ENCODE measurements at places on chromosomes 5 and 9.

GRCh38 chr5:178323541-178323865, 90.9 kb upstream of the PHYKPL start:
- DNase-seq: no peak

DNA sequence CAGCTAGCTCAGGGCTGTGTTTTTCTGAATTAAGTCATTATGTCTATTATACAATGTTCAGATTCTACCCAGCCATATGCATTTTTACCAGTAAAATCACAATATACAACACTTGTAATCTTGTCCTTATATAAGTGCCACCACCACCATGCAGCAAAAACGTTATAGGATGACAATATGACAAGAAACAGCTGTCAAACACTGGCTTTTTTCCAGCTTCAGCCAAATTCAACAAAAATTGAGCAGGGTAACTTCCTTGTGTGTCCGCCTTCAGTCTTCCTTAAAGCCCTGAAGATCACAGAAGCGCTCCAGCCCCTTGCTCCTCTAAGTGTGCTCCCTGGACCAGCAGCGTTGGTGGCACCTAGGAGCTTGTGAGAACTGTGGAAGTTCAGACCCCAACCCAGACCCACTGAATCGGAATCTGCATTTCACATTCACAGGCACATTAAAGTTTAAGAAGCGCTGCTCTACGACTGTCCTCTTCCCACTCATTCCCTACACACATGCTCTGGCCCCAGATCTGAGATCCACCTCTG, 111.8 kb downstream of the LHFPL2 start:
- DNase-seq: no peak

DNA sequence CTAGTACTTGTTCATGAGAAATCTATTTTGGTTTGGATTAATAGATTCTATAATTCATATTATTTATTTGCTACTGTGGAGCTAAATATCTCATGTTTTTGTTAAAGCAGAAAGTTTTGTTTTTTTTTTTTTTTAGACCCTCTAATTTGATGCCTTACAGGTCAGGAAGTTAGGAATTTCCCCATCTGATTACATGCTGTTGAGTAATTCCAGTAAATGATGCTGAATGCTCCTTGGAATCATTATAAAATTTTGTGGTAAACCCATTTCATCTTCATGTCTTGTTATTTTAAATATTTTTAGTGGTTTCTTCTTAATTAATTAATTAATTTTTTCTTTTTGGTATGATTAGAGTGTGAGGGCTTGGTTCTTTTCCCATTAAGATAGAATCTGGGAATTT, 35.6 kb downstream of the NNT start:
- no peak for DNase-seq

DNA sequence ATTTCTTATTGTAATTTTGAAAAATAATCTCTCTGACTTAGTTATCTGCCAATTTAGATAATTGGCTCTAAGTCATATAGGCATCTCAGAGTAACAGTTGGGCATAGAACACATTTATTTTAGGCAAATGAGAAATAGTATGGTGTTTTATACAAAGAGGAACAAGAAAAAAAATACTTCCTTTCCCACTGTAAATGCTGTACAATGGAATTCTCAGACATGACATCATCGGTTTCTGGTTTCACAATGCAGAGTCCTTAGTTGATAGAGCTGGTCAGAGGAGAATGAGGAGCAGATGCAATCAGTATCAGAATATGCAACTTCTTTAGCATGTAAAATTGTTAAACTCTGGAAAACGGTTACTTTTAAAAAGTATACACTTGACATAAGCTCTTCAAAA, 49.4 kb downstream of the PLK2 start:
- DNase-seq: peak; percentile 9

Measured in HTR-8/SVneo (cell line).